ENCODE measurements at places on chromosomes 7 and 10. TPM values are rescaled to one million over a fixed set of nuclear protein-coding genes. Genes with fewer than 3 reads are reported as not detected.

GRCh38 chr7:95996174-95996573 lies 223.8 kb downstream of the DYNC1I1 start:
- H3K36me3 ChIP-seq = no peaks in the 10 kb centered on the region
- H3K27me3 ChIP-seq = no peaks in the 10 kb centered on the region
- no peak overlapping the region for H3K27ac ChIP-seq
- no peaks in the 10 kb centered on the region for H3K4me1 ChIP-seq
- DNase-seq = no peak

DNA sequence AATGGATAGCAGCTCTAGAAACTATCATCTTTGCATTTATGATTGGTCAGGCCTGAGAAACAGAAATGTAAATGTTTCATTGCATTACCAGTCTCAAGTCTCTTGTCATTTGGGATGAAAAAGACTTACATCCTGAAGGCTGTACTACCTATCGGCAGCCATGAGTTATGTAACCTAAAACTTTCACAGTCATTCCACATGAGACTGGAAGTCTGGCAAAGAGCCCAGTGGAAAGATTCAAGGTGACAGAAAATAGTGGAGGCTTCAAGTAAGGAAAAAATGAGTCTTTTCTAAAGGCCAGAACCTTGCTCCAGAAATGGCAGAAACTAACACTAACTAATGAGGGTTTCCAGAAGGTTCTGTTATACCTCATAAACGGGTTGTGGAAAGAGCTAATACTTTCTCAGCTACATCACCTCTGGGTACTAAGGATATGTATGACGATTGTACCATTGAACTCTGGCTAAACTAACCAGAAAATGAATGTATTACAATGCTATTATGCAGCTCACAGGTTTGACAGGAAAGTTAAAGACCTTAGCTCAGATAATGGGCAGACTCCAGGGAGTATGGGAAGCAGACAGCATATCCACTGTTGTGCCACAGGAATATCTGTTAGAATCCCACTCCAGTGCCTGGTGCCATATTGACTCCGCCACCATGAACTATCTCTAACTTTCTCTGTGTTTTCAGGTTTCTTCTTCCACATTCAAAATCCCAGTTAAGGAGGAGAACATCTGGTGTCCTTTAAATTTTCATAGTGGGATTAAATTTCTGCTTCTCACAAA lies 41.7 kb upstream of the DYNC1I1 start:
- no peaks in the 10 kb centered on the region for H3K4me1 ChIP-seq
- no peak overlapping the region for H3K27ac ChIP-seq
- no peak overlapping the region for H3K4me3 ChIP-seq
- no peaks in the 10 kb centered on the region for H3K36me3 ChIP-seq

NDUFA5 gene
- 73.5 TPM for total RNA-seq

DNA sequence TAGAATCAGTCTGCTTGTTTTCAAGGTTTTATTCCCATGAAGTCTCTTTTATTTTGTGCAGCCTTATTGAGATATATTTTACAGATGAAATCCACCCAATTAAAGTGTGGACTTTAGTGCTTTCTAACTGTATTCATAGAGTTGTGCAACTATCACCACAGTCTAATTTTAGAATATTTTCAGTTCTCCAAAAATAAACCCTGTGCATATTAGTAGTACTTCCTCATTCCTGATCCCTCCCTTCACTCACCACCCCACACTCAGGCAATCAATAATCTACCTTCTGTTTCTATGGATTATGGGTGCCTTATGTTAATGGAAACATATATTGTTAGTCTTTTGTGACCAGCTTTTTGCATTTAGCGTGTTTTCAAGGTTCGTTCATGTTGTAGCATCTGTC lies 185.7 kb upstream of the TMEM72 start:
- no peak overlapping the region for H3K27ac ChIP-seq
- no peak for DNase-seq
- H3K4me1 ChIP-seq = peaks cover 3% of the 10 kb centered on the region
- no peaks in the 10 kb centered on the region for H3K27me3 ChIP-seq
- no peaks in the 10 kb centered on the region for H3K36me3 ChIP-seq

ACBD7 gene
- total RNA-seq = 11.9 TPM

DNA sequence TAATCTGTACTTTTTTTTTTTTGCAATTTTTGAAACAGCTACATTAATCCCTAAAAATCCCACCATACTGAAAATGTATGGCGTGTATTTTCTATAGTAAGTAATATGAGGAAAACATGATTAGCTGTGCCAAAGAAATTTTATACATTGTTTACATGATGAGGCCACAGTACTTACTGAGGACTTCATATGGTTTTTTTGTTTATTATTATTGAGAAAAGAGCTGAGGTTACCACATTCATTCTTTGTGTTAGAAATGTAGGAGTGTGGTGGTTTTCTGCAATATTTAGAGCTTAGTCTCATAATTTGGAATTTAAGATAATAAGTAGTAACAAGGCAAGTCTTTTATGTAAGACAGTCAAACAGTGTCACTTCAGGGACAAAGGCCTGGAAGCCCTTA lies 45.1 kb downstream of the SLC25A40 start:
- no peak overlapping the region for H3K4me3 ChIP-seq
- DNase-seq = no peak
- H3K27me3 ChIP-seq = no peaks in the 10 kb centered on the region
- no peak overlapping the region for H3K27ac ChIP-seq
- H3K4me1 ChIP-seq = no peaks in the 10 kb centered on the region
- peaks cover 7% of the 10 kb centered on the region for H3K36me3 ChIP-seq

ELMO1 gene
- total RNA-seq = 22.5 TPM

LAMB4 gene
- total RNA-seq = 0.42 TPM

DNA sequence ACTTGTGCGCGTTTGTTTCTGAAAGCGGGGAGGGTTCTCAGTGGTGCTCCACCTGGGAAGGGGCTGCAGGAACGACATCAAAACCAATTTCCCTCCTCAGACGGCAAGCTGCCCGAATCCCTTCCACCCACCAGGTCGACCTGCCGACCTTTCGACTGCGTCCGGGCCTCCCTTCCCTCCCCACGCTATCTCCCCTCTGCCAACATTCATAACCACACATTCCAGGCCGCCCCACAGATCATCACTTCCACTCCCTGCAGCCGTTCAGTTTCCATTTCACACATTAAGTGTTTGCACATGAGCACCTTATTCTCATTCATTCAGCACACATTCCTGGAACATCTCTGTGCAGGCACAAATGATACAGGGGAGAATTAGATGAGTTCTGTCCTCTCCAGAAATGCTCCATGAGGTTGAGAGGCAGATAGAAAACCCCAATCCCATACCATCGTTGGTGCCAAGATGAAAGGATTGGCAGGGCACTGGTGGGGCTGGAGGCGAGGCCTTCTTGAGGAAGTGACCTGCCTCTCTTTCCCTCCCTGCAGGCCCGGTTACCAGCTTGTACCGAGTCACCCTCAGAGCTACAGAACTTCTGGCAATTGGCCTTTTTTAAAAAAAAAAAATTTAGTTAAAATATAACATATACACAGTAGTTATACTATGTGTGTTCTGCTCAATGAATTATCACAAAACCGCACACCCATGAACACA lies 70.0 kb downstream of the MINDY4 start:
- H3K4me3 ChIP-seq = no peak overlapping the region
- H3K36me3 ChIP-seq = no peaks in the 10 kb centered on the region
- H3K27ac ChIP-seq = no peak overlapping the region
- no peaks in the 10 kb centered on the region for H3K4me1 ChIP-seq
- H3K27me3 ChIP-seq = no peaks in the 10 kb centered on the region

C10orf62 gene
- total RNA-seq = not detected

DNA sequence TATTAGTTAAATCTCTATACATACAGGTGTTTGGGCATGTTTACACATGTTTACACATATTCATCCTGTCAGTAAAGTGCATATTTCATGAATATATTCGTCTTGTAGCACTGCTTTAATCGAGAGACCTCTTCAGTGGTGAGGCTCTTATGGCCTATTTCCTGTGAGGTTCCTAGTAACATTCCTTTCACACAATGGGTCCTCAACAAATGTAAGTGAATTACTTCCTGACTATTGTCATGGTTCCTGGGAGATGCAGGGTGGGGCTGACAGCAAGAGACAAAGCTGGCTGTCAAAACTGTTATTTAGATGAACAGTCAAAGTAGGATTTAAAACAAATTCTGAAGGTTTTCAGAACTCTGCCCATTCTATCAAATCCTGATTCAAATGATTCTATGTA lies 12.4 kb upstream of the SEMA3A start:
- H3K36me3 ChIP-seq = no peaks in the 10 kb centered on the region
- no peak for DNase-seq
- H3K27me3 ChIP-seq = no peaks in the 10 kb centered on the region
- H3K4me3 ChIP-seq = no peak overlapping the region
- no peaks in the 10 kb centered on the region for H3K4me1 ChIP-seq

Data from thymus (tissue), 14 donors.